Cortex of kidney (tissue), 1 donor: ENCODE measurements at places on chromosomes 2 and 18.

GRCh38 chr2:236440110-236440881, 129.3 kb upstream of the ACKR3 start:
- no peak for DNase-seq

- no peak for DNase-seq
These were observed 32.9 kb downstream of the SERPINB7 start for GRCh38 chr18:63808125-63808524.

DNA sequence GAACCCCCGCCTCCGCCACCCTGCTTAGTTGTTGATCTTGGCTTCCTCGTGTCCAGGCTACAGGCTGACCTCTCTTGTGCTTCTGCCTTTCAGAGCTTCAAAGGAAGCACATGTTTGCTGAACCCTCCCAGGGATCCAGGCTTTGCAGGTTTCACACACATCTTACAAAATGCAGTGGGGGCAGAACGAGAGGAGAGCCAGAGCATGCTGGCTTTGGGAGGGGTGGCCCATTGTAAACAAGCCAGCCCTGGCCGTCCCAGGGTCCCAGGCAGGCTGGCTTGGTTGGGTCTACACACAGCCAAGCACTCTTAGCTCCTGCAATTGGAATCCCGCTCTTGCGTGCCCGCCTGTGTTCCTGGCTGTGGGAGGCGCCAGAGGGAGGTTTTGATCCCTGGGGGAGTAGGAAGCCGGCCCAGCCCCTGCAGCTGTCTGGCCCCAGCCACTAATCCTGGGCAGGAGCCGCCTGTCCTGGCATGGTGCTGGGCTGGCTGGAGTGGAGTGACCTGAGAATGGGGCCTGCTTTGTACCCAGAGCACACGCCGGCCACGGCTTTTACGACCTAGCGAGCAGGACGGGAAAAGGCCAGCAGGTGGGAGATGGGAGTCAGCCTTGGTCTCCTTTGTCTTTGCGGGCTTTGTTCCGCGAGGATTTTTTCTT, 53.9 kb downstream of the SH3BP4 start:
- no peak for DNase-seq

- DNase-seq, result no peak
These were observed 75.2 kb upstream of the RNU4ATAC start for GRCh38 chr2:121455446-121455845.

DNA sequence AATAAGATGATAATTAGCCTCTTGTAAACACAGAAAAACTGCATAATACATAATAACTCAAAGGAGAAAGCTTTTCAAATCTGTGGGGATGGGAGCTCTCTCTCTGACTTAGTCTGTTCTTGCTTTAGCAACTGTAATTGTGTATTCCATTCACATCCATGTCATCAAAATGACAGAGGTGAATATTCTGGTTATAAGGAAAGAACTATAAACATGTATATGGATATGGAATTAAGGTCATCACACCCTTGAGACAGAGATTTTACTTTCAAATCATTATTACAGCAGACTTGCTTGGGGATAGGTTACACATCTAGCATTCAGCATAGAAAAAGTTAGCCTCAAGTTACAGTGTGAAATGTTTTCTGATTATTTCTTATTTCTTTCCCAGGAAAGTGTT, 497.7 kb downstream of the LRP1B start:
- DNase-seq, result no peak

- no peak for DNase-seq
These were observed 22.7 kb downstream of the RPRM start for GRCh38 chr2:153455861-153456260.

DNA sequence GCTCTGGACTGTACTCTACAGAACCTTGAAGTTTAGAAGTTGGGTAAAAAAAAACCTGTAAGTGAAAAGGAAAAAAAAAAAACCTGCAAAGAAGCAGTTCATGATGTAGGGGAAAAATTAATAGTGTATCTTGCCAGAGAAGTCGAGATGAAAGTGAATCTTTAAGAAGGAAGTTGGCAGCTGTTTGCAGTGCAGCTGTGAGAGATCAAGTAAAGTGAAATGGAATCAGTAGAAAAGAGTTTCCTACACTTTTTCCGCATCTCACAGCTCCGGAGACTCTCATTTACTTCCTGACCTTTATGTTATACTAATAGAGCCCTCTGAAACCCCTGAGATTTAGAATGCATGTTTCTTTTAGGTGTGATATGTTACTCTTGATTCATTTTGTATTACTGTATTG, 19.2 kb downstream of the RNMT start:
- no peak for DNase-seq

DNA sequence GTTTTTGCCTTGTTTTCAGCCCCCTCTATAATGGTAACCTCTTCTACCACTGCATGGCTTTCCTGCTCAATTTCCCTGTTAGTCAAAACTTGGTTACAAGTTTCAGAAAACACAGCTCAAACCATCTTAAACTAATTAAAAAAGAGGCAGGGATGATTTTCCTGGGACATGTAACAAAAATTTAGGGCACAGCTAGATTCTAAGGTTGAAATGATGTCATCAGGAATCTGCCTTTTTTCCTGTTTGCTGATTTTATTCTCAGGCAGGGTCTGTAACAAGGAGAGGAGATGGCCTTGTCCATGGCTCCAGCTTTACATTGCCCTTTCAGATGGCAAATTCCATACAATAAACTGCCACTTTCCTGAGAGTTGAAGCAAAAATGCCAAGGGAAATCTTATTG, 157.9 kb upstream of the CREB1 start:
- no peak for DNase-seq

GRCh38 chr2:162234620-162235462, 8.4 kb downstream of the FAP start:
- DNase-seq, result no peak

DNA sequence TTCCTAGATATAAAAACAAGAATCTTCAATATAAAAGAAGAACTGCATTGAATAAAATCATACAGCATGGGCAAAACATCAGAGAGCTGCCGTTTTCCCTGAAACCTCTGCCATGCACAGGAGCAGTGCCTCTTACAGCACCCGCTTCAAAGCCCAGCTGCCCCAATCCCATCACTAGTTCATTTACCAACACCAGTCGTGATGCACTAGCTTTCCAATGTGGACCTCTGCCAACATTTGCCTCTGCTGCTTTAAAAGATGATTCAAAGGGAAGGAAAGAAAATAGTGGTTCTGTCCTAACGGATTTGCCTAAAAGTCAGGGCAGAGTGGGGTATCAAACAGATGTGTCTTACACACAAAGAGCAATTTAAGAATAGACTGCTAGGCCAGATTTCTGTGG, 43.4 kb upstream of the AP1S3 start:
- no peak for DNase-seq

DNA sequence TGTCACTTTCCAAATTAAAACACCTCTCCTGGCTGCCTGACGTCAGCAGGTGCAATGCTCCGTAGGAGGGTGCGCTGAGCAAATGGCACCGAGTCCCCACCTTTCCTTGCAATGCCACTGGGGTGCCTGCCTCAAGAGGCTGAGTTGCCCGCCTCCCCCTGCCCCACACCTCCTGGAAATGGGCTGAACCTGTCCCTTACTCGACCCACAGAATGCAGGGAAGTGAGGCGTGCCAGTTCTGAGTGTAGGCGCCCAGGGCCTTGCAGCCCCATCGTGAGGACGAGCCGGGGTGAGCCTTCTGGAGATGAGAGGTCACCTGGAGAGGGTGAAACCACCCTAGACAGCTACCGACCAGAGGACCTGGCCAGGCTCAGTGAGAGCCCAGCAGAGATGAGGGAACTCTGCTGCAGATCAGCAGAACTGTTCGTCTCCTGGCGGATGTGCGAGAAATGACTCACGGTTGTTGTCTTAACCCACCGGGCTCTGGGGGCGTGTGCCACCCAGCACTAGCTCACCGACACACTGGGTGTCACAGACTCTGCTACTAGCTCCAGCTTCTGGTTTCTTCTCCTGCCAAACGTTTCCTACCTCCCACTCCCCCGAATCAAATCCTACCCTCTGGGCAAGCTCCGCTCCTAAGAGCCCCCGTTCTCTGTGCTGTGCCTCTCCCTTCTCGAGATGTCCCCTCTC, 168.7 kb upstream of the HDAC4 start:
- DNase-seq, result no peak

- no peak for DNase-seq
These were observed 9.0 kb upstream of the NPPC start for GRCh38 chr2:231935207-231935524.

DNA sequence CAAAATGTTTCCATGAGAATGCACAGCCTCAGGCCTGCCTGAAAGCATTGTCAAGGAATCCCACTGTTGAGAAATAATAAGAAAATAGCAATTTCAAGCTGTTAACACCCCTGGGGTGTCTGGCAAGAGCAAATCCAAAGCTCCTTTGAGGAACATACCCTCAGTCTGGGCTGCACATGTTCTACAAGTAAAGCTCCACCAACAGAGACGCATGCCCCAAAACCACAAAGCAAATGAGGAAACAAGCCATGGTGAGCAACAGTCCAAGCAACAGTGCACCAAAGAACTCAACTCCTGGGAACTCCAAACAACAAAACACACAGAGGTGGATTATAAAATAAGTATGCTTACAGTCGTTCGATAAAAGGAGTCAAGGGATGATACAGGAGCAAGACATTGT, 40.3 kb downstream of the CYP27C1 start:
- no peak for DNase-seq

- DNase-seq, result no peak
These were observed 67.6 kb downstream of the CELF4 start for GRCh38 chr18:37497853-37498518.

DNA sequence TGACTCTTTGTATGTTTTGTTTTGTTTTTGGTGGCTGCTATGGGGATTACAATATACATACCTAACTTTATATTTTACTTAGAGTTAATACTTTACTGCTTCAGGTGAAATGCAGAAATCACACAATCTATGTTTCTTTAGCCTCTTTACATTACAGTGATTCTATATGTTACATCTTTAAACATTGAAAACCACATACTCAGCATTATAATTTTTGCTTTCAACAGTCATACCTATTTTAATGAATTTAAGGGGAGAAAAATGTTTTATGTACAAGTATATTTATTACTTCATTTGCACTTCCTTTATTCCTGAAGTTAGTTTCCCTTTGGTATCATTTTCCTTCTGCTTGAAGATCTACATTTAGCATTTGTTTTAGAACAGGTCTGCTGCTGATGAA, 23.1 kb downstream of the FAM117B start:
- DNase-seq, result no peak

GRCh38 chr2:86785456-86785855, 5.3 kb downstream of the CD8A start:
- DNase-seq, result no peak

- no peak for DNase-seq
These were observed 194.5 kb upstream of the LRRTM1 start for GRCh38 chr2:80499095-80499494.

- no peak for DNase-seq
These were observed 1.0 kb upstream of the RPRM start for GRCh38 chr2:153479573-153479972.

DNA sequence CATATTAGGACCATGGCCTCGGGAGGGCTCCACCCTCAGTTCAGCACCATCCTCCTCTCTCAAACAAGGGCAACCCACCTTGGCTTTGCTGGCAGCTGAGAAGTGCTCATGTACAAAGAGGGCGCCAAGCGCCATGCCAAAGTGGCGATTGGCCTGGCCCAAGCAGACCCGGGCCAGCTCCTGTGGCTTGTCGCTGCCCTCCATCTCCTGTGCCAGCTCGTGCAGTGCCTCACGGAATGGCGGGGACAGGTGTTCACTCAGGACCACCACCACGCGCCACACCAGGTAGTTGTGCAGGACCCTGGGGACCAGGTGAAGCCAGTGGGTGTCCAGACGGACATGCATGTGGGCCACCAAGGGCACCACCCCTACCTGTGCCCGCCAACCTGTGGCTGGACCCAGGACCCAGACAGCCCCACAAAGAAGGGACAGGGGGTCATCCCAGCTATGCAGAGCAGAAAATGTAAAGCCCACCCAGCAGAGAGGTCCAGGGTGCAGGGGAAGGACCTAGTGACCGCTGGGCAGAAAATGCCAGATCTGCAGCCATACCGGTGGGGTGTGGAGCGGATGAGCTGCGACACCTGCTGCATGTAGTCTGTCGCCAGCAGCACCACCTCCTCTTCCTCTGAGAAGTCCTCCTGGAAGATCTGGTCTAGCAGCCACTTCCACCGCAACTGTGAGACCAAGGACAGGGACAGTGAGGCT, 3.6 kb downstream of the ECEL1 start:
- DNase-seq, result no peak

DNA sequence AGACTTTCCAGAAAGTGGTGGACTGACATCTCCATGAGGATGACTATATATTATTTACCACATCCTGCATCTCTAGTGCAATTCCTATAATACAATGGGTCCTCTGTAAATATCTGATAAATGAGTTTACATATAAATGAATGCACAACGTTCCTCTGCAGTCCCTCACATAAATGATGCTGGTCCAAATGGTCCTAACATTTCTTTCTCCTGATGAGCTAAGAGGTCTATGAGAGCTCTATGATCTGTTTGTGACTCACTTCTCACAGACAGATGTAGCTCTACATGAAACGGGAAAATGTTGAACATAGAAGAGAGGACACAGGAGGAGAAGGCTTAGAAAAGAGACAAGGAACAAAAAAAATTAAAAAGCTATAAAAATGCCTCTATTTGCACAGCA, 201.2 kb upstream of the PIK3C3 start:
- no peak for DNase-seq

DNA sequence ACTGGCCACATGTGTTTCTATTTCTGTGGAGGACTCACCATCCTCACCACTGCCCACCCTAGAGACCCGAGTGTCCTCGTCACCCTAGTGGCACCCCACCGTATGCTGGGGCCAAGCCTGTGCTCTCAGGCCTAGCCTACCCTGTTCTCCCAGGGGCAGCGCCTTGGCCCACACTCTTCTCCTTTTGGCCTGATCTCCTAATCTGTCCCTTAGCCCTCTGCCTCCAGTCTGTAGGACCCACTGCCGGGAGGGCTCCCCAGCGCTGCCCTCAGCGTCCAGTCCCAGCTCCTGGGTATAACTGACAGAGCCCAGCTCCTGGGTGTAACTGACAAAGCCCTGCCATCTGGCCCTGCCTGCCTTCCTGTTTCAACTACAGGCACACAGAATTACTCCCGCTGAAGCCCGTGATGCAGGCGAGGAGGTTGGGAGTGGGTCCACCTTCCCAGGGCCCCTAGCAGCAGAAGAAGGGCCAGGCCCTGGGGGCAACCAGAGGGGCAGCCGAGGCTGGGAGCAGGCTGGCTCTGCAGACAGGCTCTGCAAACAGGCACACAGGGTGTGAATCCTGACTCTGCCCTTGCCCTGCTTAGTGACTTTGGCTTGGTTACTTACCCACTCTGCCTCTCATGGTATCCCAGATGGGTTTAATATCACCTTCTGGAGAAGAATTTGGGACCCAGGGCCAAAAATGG, 25.6 kb upstream of the PTMA start:
- DNase-seq, result no peak

DNA sequence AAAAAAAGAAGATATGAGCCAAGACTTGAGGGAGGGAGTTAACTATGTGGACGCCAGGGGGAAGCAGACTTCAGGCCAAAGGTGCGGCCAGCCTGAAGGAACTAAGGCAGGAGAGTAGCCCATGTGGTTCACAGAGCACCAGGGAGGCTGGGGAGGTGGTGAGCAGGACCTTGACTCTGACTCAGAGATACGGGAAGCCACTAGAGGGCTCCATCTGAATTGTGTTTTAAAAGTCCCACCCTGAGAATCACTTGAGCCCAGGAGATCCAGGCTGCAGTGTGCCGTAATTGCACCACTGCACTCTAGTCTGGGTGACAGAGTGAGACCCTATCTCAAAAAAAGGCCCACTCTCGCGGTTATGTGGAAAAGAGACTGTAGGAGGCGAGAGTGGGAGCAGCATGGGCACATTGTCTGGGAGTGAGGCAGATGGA, 12.3 kb downstream of the CEP192 start:
- no peak for DNase-seq

- DNase-seq, result no peak
These were observed 1.8 kb downstream of the REL start for GRCh38 chr2:60882971-60883753.

- no peak for DNase-seq
These were observed 31.5 kb downstream of the ACVR1C start for GRCh38 chr2:157596992-157597681.
